Cerebellar nuclear complex (tissue), 1 donor: ENCODE measurements at places on chromosomes 1 and 21.

- DNase-seq, result no peak
Measured at GRCh38 chr1:168260393-168260792, 20.3 kb upstream of the TBX19 start.

DNA sequence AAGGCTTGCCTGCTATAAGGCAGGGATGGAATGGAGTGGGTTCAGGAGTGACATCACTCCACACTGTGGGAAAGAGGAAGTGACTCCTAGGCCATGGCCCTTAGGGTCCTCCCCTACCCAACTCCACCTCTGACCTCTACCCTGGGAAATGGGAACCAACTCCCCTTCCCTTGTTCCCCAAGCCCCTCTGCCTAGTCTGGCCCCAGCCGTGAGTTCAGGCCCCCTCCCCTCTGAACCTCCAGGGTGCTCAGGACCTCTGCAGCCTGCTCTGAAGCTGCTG is 3.8 kb upstream of the GUCA2A start:
- DNase-seq, result no peak

DNA sequence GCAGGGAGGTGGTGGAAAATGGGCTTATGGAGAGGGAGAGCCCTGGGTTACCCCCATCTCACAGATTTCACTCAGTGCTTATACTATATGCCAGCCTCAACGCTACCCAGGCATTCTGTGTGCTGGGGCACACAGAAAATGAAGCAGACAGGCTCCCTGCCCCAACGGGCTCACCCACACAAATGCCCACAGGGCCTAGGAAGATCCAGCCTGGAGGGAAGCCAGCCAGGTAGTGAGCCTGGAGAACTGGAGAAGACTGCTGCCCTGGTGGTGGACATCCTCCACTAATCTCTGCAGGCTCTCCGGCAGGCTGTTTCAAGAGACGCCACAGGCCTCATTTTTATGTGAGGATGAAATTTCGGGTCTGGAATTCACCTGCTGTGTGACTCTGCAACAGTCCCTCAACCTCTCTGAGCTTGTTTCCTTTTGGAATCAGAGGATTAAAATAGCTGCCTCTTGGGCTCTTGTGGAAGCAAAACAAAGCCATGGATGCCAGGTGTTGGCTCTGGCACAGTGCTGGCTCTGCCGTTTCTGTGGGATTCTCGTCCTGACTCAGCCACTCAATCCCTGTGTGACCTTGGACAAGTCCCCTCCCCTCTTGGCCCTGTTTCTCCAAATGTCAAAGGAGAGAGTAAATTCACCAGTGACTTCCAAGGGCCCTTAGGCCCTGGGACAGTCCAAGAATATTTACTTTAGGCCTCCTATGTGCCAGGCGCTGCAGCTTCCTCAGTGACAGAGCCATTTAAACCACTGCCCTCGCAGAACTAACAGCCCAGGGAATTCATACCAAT is 3.6 kb downstream of the PAQR7 start:
- DNase-seq, result no peak

DNA sequence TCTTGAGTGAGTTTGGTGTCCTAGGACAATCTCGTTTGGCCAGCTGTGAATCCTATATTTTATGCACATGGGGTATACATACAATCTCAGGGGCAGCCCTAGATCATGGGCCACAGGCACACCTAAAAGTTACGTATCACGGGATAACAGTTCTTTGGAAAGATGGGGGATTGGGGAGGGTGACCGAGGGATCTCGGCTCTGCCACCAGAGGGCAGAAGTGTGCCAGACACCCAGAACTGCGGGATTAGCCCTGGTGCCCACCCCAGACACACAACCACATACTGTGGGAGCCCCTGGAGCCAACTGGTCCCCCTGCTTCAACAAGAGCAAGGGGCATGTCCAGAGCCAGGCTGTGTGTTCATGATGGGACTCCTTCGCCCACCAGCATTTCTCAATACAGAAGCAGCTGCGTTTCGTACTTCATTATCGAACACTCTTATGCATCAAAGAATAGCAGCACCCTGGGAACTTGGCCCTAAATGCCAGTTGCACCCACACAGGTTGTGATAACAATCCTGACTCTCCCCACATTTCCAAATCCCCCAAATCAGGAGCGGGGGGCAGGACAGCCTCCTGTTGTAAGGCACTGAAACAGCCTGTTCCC is 37.4 kb downstream of the TMCO4 start:
- DNase-seq, result no peak
